ENCODE measurements at places on chromosomes 2 and 18.

DNA sequence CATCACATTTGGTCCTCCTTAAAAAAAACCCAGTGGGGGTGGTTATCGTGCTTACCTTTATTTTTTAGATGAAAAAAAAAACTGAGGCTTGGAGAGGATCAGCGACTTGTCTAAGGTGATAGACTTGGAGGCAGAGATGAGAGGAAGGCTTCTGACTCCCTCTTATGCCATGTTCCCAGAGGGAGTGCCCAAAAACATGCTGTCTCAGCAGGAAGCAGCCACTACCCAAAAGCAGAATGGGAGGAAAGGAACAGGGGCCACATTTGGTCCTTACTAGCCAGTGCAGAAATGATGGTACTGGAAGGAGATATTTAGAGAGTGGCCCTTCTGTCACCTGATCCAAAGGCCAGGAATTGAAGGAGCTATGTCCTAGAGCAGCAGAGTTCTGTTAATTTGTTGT is 118.4 kb downstream of the B3GNT2 start:
- no peak for DNase-seq

DNA sequence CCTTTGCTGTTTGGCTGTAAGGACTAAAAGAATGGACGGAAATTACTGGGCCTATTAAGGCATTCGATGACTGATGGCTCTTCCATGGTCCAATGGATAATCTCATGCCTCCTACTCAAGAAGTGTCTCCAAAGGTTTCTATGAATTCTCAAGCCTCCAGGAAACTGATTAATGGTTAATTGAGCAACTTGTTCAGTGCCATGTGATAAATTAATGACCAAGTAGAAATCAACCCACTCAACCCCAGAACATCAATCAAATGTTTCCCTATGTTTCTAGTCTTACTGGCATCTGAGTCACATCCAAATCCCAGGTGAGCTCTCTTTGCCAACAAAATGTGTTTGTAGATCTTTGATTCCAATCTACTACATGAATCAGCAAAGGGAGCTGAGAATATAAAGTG is 103.6 kb downstream of the NXPH2 start:
- DNase-seq, result no peak

- no peak for DNase-seq
Observed at GRCh38 chr2:213016166-213016983, 135.0 kb downstream of the IKZF2 start.

GRCh38 chr2:152730591-152731333 is 12.3 kb downstream of the ARL6IP6 start:
- peak; percentile 33 for DNase-seq

GRCh38 chr18:35775887-35776286 is 194.3 kb downstream of the GALNT1 start:
- no peak for DNase-seq

- DNase-seq, result no peak
Observed at GRCh38 chr2:126972279-126972626, 73.6 kb downstream of the TEX51 start.

- no peak for DNase-seq
Observed at GRCh38 chr18:37272841-37273240, 292.8 kb downstream of the CELF4 start.

DNA sequence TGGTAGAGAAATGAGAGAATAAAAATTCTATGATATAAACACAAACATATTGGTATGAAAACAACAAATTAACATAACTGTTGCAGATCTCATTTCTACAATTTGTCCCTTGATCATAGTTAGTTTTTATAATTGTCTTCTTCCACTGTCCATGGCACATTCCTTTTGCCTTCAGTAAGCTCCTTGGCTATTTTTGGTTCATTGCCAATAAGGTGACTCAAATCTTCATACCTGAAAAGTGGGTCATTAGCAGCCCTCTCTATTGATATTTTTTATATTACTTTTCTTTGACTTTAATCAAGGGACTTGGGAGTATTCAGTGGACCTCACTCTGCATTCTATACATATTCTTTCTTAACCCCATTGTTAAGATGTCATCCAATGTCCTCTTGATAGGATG is 552.9 kb downstream of the TDRD15 start:
- no peak for DNase-seq

All from activated gamma-delta T cell treated with anti-CD3 and anti-CD28 coated beads, Interleukin-2, amount 50 U/mL, for 16 hours (primary cell).